SW480 (cell line): ENCODE measurements at places on chromosomes 3 and 15.

GRCh38 chr3:105899516-105899915 is 30.7 kb upstream of the CBLB start:
- no peak for DNase-seq

GRCh38 chr3:79255292-79255691 is 512.5 kb downstream of the ROBO1 start:
- DNase-seq = no peak

GRCh38 chr3:152197937-152198336 is 70.8 kb upstream of the MBNL1 start:
- no peak for DNase-seq

GRCh38 chr3:56855856-56856512 is 54.2 kb upstream of the ARHGEF3 start:
- peak; percentile 11 for DNase-seq

GRCh38 chr3:73513260-73513659 is 111.5 kb downstream of the PDZRN3 start:
- DNase-seq = peak; percentile 59

- peak; percentile 23 for DNase-seq
These were observed 1.1 kb upstream of the CSRNP1 start for GRCh38 chr3:39154280-39155021.

DNA sequence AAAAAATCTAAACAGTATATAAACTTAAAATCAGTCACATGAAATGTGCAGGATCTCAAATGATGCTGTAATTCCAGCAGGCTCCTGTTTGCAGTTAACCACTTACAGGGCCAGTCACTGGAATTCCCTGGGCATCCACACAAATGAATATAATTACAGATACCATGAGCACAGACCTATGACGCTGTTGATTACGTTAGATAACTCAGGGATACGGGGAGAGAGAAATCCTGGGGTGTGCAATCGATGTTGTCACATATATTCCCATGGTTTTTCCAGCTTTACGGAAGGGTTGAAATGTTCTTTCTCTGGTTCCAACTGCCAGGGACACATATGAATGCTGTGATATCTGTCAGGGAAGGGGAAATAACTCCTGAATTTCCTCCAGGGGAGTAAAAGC is 100.8 kb downstream of the RORA start:
- DNase-seq = no peak

GRCh38 chr3:181823716-181824115 is 112.0 kb downstream of the SOX2 start:
- DNase-seq = no peak

DNA sequence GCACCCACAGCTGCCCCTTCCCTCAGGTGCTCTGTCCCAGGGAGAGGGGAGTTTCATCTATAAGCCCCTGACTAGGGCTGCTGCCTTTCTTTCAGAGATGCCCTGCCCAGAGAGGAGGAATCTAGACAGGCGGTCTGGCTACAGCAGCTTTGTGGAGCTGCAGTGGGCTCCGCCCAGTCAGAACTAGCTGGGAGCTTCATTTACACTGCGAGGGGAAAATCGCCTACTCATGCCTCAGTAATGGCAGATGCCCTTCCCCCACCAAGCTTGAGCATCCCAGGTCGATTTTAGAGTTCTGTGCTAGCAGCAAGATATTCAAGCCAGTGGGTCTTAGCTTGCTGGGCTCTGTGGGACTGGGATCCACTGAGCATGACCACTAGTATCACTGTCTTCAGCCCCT is 181.2 kb upstream of the RARB start:
- no peak for DNase-seq

- DNase-seq = no peak
These were observed 63.0 kb downstream of the CYP11A1 start for GRCh38 chr15:74304431-74304830.

- peak; percentile 42 for DNase-seq
These were observed 296.6 kb downstream of the SUCLG2 start for GRCh38 chr3:67357610-67358458.

DNA sequence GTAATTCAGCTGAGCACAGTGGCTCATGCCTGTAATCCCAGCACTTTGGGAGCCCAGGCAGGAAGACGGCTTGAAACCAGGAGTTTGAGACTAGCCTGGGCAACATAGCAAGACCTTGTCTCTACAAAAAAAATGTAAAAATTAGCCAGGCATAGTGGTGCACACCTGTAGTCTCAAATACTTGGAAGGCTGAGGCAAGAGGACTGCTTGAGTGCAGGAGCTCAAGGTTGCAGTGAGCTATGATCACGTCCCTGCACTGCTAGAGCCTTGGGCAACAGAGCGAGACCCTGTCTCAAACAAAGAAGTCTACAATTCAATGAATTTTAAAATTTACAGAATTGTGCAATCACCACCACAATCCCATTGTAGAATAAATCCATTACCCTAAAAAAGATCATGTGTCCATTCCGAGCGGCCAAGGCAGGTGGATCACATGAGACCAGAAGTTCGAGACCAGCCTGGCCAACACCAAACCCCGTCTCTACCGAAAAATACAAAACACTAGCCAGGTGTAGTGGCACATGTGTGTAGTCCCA is 45.2 kb downstream of the FBXO22 start:
- no peak for DNase-seq

DNA sequence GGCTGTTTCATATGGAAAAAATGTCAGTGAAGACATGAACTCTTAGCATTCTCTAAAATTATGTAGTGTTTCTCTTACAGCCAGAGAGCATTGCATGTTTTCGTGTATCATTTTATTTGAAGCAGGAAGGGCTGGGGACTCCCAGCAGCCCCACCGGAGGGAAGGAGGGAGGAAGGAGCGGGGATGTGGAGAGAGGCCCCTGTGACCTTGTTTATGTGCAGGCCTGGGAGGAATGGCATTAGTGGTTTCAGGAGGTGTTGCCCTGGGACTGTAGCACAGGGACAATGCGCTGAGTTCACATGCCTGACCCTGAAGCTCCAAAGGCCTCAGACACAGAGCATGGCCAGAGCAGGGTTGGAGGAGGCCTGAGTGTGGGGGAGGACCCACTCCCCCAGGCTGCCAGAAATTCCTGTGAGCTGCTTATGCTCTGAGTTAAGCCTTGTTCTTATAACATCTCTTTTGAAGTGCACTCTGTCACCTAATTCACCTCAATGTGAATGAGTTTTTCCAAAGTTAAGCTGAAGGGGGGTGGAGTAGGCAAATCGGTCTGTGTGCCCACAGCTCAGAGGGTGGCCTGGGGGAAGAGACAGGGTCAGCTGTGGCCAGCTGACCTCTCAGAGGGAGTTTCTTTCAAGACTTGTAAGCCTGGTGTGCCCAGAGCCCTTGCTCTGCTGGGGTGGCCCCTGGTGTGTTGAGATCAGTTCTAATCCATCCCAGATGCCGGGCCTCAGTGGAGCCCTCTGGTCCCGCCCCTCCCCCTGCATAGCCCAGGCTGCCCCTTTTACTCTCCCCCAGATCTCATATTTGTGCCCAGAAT is 3.9 kb upstream of the RNU6-1 start:
- DNase-seq = peak; percentile 56

DNA sequence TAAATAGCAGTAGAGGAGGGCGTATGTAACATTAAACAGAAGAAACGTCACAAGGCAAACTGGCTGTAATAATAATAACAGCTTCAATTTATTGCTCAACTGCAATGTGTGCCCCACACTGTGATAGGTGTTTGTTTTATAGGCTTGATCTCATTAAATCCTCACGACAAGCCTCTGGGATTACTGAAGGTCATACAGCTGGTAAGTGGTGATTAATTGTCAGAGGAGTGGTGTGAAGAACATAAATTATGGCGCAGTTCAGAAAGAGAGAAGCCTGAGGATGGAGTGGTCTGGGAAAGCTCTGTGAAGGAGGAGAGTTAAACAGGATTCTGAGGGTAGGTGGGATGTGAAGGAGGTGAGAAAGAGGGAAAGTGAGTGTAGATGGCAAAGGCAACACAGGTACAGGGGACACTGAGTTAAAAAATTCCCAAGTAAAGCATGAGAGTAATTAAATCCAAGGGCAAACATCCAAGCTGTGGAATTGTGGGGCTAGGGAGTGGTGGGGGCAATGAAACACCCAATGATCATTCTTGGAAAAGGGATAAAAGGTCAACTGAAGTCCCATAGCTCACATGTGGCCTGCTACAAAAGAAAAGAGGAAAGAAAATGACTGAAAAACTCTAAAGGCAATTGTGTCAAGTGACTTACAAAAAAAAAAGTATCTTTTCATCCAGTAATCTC is 16.5 kb upstream of the GLCE start:
- no peak for DNase-seq

DNA sequence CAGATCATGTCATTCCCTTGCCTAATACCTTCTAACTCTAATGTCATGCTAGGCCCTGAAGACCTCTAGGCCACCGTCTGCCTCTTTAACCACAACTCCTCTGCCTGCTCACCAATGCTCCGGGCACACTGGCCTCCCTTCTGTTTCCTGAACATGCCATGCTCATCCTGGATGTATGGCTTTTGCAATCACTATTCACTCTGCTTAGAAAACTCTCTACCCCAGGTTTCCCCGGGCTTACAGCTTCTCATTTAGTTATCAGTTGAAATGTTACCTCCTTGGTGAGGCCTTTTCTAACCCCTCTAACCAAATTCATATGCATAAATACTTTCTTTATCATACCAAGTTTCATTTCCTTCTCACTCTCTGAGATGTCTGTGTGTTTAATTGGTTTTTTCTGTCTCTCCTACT is 727.8 kb upstream of the CFAP20DC start:
- no peak for DNase-seq

DNA sequence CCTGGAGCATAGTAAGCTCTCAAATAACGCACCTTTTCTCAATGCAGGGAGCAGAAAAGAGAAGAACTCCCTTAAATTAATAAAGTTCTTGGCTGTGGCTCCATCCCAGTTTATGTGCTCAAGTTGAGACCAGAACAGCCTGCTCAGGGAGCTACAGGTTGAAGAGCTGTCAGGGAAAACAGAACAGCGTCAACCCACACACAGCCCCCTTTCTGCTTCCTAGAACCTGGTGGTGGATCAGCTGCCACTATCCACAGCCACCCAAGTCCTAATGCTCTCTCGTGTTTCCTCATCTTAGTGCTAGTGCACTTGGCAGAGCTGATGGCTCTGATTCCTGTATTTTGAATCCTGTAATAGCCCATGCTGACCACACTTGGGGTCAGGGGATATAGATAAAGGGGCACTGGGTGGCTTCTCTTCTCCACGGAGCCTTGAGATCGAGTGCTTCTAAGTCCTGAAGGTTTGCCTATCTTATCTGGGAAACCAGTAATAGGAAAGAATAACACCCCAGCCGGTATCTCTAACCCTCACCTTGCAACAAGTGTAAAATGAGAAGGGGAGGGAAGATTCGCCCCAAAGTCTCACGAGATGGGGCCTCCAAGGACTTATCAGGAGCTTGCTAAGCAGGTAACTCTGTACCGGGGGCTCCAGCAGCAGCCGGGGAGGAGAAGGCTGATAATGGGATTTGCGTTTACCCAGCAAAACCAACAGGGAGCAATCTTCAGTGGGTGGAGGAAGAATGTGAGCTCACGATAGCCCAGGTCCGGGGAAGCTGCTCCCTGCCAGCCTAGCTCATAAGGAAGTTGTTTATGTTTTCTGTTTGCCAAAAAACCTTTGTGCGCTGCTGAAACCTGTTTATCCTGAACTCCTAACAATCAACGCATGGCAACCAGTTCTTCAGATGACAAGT is 136.2 kb upstream of the ICE2 start:
- no peak for DNase-seq

DNA sequence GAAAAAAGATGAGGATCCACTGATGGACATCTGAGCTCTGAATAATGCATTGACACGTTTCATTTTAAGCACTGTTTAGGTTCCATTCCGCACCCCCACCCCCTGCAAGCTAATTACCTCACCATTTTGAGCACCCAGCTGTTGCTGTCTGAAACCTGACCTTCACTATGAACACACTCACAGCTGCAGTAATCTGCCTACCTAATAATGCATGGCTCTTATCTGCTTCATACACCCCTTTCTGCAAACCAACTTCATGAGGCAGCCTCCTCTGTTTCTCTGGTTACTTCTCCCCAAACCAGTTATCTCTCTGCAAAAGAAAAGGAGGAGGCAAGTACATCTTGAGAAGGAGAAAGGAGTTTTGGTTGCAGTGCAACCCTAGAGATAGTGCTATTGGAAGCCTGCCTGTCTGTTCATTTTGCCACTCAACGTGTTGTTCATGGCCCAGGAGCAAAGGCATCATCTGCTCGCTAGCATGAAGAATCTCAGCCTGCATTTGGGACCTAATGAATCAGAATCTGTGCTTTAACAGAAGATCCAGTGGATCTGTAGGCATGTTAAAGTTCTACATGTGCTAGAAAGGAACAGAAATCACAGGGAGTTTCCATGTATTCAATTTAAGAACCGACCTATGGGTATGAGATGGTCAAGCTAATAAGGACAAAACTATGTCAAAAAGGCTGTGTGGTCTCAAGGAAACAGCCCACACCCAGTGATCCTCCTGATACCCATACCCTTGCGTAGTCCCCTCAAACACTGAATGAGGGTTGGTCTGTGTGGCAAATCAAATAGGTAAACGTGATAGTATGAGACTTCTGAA is 87.2 kb downstream of the MB21D2 start:
- no peak for DNase-seq

DNA sequence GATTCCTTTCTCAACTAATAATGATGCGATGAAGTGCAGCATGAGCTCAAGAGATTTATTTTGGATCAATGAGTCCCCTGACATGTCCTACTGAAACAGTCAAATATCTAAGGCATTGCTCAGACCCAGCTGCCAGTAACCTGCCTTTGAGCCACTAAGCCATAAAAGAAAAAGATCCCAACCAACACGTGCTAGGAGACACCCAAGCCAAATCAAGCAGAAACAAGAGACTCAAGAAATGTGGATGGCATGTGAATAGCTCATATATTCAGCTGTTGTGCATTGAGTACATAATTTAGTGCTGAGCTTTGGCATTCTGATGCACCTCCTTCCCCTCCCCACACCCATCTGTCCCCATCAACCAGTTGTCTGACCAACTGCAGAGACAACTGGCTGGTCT is 29.2 kb downstream of the GJD2 start:
- no peak for DNase-seq

DNA sequence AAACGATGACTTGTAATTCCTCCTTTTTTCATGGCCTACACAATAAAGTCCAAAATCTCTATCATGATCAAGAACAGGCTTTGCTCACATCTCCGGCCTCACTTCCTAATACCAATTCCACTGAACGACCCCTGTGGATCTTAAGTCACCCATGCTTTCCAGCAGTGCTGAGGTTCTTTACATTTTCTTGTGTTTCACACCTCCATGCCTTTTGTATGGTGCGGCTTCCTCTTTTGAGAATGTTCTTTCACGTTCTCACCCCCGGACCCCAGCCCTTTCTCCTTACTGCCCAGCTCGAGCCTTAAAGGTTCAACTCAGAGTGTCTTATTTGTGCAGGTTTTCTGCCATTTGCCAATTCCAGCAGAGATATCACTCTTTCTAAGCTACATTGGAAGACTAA is 70.1 kb downstream of the CSNK1G1 start:
- DNase-seq = no peak

GRCh38 chr15:66578286-66578875 is 12.6 kb upstream of the LCTL start:
- peak; percentile 59 for DNase-seq

GRCh38 chr15:78107471-78107870 is 15.1 kb downstream of the SH2D7 start:
- no peak for DNase-seq
